ENCODE measurements at places on chromosomes 11 and 22.

- no peak for DNase-seq
Measured at GRCh38 chr11:12246147-12246546, 131.2 kb upstream of the PARVA start.

GRCh38 chr22:19620742-19621371 lies 93.4 kb upstream of the SEPTIN5 start:
- DNase-seq = no peak

GRCh38 chr11:72720047-72720446 lies 32.2 kb downstream of the ARAP1 start:
- DNase-seq = no peak

DNA sequence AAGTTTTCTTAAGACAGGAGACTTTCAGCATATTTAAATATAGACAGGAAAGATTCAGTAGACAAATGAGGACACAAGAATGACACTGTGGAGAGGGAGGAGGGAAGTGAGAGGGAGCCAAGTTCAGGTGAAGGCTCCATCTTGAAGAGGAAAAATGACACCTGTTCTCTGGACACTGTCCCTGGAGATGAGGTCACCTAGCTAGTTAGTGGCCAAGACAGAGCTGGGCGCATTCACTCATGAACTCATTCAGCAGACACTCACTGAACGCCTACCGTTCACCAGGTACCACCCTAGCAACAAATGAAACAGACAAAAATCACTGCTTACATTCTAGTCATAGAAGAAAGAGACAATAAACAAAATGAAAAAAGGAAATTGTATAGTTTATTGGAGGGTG lies 103.3 kb upstream of the PARVA start:
- DNase-seq = no peak

- no peak for DNase-seq
Measured at GRCh38 chr11:106389101-106389500, 311.6 kb downstream of the AASDHPPT start.

GRCh38 chr11:69934861-69935494 lies 115.8 kb upstream of the FGF3 start:
- no peak for DNase-seq

DNA sequence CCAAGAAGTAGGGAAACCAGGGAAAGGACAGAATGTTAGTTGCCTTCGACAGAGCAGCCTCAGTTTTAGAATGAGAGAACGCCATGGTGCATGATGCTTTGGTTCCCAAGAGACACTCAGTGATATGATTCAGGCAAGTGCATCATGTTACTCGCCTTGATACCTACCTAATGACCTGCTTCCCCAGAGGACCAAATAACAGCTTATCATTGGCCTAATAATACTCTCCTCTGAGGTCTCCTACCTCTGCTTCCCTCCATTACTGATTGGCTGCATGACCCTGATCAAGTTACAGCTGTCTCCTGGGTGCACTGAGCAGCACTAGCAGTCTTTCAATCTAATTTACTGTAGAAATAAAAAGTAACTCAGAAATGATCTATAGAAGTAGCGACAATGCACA lies 979.7 kb upstream of the FAT3 start:
- no peak for DNase-seq

DNA sequence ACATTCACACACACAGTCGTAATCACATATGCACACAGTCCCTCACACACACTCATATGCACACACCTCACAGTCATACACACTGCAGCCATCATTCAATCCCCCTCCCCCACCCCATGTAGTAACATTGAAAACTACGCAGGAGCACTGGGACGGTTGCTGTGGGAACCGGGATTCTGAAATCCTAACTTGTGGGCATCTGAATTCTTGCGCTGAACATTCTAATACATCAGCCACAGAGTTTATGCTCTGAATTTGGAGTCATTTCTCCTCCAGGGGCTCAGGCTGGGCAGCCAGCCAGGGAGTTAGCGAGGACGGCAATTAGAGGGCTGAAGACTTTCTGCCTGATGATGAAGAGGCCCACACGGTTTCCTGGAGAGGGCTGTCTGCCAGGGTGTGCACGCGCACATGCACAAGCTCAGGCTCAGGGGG lies 32.7 kb downstream of the CD6 start:
- no peak for DNase-seq

DNA sequence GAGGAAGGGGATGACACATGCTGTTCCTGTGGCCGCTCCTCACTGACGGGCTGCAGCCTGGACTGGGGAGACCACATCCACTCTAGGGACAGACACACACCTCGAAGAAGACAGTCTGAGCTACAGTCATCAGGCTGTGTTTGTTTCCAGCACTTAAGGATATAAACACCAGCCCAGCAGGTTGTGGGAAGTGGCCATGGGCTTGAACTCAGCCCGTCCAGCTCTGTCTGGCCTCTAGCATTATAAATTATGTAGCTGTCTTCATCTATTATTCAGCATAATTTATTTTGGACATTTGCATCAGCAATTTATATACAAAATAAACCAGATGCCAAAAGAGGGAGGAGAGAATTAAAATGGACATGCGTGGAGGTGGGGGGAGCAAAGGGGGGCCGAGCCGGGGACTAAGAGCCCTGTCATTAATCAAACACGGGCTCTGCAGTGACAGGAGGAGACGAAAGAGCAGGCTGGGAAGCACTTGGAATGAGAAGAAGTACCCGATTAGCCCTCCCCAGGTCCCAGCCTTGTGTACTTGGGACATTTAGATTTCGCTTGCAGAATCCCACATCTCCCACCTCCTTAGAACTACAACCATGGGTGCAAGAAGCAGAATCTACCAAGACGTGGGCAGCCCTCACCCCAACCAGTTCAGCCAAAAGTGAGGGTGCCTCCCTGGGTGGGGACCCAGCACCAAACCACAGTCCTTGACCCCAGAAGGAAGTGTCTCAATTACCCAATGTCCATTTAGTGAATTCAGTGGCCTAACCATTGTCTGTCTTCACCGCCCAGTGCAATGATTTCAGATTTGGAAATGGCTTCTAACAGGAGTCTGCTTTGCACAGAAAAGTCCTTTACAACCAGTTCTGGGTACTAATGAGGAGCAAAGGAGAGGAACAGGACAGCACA lies 309.6 kb downstream of the OPCML start:
- no peak for DNase-seq

GRCh38 chr11:19345848-19346681 lies 105.3 kb upstream of the E2F8 start:
- DNase-seq = no peak

DNA sequence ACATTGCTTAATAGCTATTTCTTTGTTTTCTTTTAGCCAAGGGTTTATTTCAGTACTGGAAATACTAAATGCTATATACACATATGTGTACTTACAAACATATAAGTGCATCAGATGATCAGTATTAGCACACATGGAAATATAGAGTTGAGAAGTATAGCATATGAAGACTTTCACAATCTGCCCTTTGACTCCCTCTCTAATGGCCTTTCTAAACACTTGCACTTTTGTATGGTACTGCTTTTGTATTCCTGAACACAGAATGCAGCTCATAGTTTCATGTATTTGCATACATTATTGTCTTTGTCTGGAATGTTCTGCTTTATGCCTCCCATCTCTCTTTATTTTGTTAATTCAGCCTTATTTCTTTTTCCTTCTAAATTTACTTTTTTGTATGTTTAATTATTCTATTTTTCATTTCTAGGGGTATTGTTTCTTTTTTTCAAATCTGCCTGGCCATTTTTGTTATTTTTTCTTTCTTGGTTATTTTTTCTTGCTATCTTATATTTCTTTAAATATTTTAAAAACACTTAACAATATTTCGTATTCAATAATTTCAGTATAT lies 28.8 kb downstream of the ACER3 start:
- DNase-seq = no peak

DNA sequence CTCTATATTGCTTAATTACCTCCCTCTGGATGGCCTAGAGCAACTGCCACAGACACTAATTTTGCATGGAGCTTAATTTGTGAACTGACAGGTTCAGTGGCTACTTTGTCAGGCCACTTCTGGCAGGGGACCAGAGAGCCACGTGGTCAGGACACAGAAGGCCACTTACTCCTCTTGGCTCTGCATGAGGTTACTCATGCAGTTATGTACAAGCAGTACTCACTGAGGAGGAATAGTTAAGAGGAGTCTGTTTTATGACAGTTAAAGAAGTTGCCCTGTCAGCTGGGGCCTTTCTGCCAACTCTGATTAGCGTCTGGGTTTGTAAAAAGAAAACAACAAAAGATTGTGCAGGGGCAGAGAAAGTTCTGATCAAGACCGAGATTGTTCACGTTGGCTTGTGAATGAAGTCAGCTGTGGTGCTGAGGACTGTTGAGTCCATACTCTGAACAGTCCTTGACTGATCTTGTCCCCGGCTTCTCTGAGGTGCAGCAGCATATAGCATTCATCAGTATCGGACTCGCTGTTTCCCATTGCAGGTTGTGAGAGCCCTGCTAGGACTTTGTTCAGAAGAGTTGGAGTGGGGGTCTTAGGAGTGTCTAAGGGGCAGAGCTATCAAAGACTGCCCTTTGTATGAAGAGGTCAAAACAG lies 41.4 kb downstream of the PPFIBP2 start:
- no peak for DNase-seq

- no peak for DNase-seq
Measured at GRCh38 chr11:92552942-92553341, 328.3 kb downstream of the FAT3 start.

DNA sequence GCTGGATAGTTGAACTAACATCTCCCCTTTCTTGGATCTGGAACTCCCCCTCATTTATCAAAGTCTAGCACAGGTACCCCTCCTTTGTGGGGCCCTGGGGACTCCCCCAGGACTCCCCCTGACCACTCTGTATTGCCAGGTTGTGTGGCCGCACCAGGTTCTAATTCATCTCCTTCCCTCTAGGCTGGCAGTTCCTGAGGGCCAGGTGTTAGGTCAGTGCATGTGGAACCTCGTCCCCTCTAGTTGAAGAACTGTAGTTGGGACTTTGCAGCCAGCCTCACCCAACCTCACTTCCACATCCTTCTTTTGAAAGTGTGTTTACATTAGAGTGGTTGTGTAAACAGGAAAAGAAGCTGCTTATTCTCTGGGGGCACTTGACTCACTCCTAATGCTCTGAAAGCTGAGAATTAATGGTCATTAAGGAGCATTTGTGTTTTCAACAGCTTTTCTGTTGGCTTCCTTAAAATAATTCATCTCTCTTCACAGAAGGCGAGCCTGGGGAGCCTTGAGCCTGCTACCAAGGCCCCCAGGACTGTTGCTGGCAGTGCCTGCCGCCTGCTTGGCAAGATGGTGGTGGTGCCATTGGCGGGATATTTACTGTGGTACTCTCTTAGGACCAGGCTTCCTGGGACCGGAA lies 11.8 kb downstream of the UPB1 start:
- DNase-seq = no peak

DNA sequence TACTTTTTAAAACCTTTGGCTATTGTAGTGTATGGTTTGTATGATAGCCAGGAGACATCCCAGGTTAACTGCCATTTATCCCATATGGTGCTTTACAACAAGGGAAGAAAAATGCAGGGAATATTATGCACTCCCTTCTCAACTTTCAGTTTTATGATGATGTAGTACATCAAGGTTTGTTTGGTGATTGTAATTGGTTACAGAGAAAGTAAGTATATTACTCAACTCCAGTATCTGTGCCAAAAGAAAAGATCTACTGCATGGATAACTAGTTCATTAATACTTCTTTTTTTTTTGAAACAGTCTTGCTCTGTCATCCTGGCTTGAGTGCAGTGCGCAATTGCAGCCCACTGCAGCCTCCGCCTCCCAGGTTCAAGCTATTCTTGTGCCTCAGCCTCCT lies 65.3 kb downstream of the BCL2L13 start:
- no peak for DNase-seq

GRCh38 chr22:48968201-48968959 lies 859.3 kb downstream of the BRD1 start:
- no peak for DNase-seq

DNA sequence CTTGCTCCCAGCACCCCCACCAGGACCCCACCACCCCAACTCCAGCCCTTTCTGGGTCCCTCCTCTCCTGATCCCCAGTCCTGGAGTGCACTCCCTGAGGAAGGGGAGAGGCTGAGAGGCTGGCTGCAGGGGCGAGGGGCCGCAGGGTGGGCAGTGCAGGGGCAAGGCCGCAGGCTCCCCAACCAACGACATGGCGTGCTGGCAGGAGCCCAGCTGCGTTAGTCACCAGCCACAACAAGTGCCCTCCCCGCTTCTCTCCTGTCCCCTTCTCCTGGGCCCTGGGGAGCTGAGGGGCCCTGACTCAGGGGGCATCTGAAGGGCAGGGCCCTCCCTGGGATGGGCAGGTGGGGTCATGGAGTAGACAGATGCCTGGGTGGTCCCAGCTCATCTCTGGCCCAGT lies 2.3 kb downstream of the CABP7 start:
- no peak for DNase-seq

DNA sequence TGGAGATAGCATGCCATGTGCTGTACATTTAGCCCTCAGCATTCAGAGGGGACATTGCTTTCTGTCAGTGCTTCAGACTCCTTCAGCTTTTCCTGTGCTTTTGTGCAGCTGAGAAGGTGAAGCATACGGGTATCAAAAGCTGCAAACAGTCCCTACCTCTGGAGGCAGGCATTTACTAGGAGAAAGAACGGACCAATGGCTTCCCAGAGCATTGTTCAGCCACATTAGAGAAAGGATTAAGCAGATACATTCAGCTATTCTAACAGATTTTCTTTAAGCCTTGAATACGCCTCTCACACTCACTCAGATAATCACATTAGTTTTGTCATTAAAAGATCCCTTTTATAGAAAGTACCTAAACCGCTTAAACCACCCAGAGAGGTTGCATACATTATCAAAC lies 80.7 kb upstream of the FAM181B start:
- no peak for DNase-seq

- no peak for DNase-seq
Measured at GRCh38 chr11:16367252-16367651, 10.9 kb upstream of the SOX6 start.

GRCh38 chr11:132943357-132943705 lies 589.0 kb downstream of the OPCML start:
- no peak for DNase-seq

DNA sequence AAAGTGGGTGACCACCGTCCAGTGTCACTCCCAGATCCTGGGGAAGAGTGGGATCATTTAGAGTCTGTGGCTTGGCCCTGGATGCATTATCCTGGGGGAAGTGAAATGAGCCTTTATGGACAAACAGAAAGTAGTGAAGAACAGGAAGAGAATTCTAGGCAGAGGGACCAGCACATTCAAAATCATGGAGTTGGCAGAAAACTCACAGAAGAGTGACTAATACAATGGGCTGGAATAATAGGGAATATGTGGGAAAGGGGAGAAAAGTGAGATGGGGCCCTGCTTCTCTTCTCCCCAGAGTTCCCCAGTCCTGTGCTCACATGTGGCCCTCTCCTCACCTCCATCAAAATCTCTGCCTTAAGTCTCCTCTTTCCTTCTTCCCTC lies 84.3 kb downstream of the CCDC81 start:
- DNase-seq = no peak
